ENCODE measurements at places on chromosomes 2 and 18.

- no peak for DNase-seq
Observed at GRCh38 chr2:138030459-138030858, 66.2 kb downstream of the HNMT start.

- DNase-seq: peak; percentile 37
Observed at GRCh38 chr2:111068435-111069058, 52.2 kb upstream of the BCL2L11 start.

DNA sequence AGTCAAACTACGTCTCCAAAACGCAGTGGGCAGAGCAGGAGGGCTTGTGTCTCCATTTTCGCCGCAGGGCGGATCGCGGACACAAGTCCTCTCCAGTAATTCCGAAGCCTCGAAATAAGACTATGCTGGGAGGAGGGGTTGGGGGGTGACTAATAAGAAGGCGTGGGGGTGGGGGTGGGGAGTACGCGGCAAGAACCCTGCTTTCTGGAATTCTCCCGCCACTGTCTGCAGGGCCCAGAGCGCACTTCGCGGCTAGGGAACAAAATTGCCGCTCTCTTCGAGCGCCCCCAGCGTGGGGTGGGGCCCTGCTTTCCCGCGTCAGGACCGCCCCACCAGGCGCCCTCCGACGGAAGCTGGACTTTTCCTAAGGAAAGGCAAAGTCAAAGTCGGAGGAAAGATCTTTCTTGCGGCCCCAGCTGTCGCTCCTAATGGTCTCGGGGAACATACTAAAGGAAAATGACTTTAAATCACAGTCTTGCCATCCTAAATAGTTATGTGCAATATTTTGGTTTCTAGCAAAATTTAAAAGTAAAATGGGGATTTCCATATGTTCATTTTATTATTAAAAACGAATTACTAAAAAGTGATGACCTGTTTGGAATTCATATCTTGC, 11.9 kb downstream of the NR4A2 start:
- DNase-seq: peak; percentile 85

DNA sequence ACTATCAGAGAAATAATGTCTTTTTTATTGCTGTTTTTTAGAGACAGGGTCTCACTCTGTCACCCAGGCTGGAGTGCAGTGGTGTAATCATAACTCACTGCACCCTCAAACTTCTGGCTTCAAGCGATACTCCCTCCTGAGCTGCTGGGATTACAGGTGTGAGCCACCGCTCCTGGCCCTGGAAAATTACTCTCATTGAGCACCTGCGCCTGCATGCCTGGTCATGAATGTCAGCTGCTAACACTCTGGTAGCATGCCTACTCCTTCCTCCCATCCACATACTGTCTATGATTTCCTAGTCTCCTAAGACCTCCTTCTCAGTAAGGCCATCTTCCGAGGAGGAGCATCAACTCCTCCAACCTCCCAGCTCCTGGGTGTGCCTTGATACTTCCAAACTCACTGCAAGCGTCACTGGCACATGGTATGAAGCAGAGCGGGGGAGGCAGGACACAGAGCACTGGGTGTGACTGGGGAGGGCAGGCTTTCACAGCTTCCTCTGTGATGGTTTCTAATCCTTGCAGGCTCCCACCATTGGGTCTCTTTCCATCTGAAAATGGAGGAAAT, 1.6 kb upstream of the MAP2 start:
- DNase-seq: no peak

GRCh38 chr2:156896294-156896693, 361.2 kb upstream of the GALNT5 start:
- DNase-seq: no peak

- DNase-seq: no peak
Observed at GRCh38 chr2:223771475-223771874, 65.9 kb downstream of the AP1S3 start.

GRCh38 chr18:13394801-13395200, 176.2 kb downstream of the LDLRAD4 start:
- no peak for DNase-seq

- no peak for DNase-seq
Observed at GRCh38 chr2:64260817-64261216, 116.6 kb upstream of the PELI1 start.

GRCh38 chr2:78162202-78162601, 640.0 kb upstream of the LRRTM4 start:
- no peak for DNase-seq

DNA sequence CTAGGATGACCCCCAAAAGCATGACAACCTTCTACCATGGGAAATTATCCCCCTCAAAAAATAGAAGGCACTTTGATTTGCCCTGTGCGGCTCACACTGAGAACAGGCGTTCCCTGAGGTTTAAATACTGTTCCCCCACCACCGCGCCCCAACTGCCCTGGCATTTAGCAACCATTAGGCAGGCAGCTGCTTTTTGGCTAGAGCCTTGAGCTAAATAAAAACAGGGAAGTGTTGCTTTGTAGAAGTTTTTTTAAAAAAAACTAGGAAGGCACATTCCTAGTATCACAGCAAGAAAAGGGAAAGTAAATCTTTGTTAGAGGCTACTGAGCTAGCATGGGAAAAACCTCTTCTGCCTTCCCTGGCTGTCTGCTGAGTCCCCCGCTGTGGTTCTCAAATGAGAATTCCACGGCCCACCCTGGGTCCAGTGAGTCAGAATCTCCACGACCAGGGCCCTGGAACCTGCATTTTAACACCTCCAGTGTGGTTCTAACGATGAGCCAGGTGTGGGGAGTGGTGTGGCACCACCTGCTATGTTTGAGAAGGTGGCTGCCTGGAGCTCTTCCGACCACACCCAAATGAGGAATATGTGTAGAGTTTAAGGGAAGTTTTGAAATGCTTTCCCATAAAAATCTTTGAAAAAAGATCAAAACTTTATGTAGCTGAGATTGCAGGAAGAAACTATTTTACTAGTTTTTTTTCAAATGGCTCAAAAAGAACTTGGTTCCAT, 66.4 kb downstream of the VIT start:
- DNase-seq: peak; percentile 21

- no peak for DNase-seq
Observed at GRCh38 chr18:1846640-1847039, 724.7 kb downstream of the METTL4 start.

- DNase-seq: no peak
Observed at GRCh38 chr2:120653046-120653445, 82.6 kb upstream of the GLI2 start.

DNA sequence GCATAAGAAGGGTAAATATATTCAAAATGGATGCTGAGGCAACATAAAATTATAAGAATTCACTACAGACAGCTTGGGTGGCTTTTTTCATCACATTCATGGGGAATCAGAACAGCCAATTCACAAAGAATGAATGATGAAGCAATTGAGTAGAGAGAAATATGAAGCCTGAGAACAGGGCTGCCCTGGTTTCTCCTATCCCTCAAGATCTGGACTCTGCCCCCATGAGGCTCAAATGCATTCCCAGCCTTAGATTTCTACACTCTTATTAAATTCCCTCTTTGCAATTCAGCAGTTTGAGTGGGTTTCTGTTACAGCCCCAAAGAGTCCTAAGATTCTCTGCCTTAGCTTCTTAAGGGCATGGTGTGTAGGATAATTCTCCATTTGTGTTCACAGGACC, 172.5 kb downstream of the MAIP1 start:
- DNase-seq: no peak

DNA sequence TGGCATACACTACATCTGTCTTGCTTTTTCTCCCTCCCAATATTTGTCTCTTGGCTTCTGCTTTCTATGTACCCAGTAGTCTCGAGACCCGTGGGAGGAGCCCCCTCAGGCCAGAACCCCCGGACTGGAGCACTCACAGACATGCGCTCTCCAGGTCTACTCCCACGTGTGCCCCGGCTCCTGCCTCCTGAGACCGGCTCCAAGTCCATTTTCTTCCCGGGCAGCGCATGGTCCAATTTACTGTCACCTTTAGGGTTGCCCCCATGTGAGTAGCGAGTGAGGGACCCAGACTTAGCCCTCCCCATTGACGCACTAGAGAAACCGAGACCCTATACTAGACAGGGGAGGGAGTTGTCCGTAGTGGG, 11.8 kb upstream of the TEX51 start:
- DNase-seq: no peak

DNA sequence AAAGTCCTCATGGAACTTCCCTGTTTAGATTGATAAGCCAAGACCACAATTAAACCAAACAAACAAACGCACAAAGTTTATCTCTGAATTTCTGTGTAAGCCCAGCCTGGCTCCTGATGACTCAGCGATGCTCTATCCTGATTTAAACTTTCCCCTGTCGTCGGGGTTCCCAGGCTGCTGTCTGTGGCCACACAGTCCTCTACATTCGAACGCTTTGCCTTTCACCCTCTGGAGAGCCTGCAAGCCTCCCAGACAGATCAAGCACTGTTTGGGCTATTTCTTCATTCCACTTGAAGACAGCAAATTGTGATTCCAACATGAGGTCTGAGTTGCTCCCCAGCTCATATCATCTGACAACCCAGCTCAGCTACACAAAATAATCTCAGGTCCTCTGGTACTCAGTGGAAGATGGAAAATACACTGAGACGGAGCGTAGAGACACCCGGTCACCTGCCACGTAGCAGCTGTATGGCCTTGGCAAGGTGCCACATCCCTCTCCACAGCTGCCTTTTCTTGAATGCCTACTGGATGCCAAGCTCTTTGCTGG, 51.2 kb downstream of the CYRIA start:
- DNase-seq: peak; percentile 8

GRCh38 chr2:26493566-26493965, 15.6 kb upstream of the OTOF start:
- DNase-seq: no peak

- DNase-seq: peak; percentile 80
Observed at GRCh38 chr2:9191041-9191481, 15.6 kb upstream of the ASAP2 start.

- no peak for DNase-seq
Observed at GRCh38 chr2:182863642-182864041, 2.8 kb downstream of the FRZB start.

DNA sequence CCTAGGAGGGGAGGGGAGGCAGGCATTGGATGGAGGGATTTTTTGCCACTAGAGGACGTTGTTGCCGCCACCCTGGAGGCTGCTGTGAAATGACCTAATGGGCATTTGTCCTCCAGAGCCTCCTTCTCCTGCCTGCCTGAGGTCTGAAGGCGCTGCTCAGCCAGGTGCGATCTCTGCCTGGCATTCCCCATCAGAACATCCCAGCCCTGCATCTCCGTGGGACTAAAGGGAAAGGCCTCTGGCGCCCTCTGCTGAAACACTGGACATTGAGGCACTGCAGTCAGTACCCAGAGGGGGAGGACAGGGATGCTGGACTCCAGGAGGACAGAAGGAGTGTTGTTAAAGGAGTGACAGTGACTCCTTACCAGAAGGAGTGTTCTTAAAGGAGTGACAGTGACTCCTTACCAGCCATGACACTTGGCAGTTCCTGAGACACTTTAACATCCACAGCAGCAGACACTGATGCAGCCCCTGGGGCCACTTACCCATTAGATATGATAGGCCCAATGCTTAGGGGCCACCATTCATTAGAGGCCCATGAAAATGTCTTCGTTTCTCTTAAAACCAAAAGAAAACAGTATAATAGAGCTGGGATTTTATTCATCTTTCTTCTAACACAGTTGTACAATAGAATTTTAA, 17.0 kb downstream of the THNSL2 start:
- peak; percentile 93 for DNase-seq

GRCh38 chr2:181810823-181811695, 80.5 kb upstream of the ITPRID2 start:
- DNase-seq: peak; percentile 89

DNA sequence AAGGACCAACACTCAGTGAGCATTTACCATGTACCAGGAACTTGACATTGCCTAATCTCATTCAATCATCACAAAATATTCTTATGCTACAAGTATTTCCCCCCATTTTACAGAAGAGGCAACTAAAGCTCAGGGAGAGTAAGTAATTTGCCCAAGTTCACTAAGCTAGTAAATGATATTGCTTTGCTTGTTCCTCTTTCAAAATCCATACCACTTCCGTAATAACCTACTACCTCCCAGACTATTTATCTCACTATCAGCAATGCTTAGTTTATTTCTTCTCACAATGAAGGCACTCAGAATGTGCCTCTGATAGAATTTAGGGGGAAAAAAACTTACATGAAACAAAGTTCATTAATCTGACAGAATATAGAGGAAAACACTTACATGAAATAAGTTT, 1070.9 kb upstream of the FANCL start:
- no peak for DNase-seq

DNA sequence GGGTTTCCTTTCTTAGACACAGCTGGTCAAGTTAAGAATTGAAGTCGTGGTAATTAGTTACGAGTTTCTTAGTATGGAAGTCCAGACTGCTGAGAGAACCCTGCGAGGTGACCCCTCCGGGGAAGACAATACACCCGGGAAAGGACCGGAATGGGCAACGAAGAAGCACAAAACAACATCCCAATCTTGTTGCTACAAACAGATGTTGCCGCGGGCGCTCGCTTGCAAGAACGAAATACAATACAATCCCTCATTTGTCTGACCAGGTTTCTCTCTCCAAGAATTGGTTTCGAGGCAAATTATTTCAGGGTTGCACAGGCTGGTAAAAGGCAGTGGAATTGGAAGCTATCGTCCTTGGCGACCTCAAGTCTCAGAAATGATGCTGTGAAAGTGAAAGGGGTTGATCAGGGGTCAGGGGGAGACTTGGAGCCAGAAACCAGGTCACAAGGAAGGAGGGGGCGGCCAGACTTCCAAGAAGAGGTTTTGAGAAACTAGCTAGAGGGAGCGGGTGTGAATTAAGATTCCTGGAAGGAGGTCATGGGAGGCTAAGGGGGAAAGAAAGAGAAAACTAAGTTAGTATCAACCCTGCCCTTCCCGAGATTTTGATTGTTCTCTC, 401.9 kb downstream of the HRH4 start:
- peak; percentile 25 for DNase-seq

DNA sequence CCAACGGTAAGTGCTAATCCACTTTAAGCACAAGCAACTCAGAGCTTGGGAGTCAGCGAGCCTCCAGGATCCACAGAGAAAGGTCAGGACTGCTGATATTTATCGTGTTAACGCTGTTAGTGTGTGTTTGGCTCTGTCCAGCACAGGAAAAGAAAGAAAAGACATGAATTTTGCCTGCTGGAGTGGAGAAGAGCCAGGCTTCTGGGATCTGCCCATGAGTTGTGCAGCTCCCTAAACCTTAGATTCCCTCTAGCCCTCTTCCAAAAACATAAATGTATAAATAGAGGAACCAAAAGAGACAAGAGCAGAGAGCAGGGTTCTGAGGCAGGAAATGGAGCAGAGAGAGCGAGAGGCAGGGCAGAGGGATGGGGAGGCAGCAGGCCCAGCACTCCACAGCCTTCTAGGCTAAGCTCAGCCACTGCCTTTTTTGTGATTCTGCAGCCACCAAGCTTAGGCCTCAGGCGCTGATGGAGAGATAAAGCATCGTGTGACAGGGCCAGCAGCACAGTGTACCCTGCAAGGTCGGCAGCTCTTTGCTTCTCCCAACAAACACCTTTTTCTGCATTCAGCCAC, 14.5 kb upstream of the MAT2A start:
- peak; percentile 89 for DNase-seq

- peak; percentile 29 for DNase-seq
Observed at GRCh38 chr2:204172145-204172600, 235.6 kb downstream of the ICOS start.

DNA sequence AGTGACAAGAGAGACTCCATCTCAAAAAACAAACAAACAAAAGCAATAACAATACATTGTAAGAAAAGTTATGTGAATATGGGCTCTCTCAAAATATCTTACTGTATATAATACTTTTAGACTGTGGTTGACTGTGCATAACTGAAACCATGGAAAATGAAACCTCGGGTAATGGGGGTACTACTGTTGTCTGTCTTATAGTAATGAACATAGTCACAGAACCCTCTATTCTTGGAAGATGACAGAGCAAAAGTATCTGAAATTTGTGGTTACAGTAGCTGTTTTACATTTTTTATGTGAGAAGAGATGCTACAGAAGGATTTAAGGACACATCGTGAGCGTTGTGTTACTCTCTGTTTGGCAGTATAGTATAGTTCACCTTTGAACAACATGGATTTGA, 60.5 kb downstream of the MAP4K4 start:
- DNase-seq: no peak

Data from mesendoderm (in vitro differentiated cells).